Stimulated activated CD8-positive, alpha-beta memory T cell treated with anti-CD3 and anti-CD28 coated beads, Interleukin-15, amount 100 ng/mL, for 4 hours (primary cell): ENCODE measurements at places on chromosomes 16 and 17.

DNA sequence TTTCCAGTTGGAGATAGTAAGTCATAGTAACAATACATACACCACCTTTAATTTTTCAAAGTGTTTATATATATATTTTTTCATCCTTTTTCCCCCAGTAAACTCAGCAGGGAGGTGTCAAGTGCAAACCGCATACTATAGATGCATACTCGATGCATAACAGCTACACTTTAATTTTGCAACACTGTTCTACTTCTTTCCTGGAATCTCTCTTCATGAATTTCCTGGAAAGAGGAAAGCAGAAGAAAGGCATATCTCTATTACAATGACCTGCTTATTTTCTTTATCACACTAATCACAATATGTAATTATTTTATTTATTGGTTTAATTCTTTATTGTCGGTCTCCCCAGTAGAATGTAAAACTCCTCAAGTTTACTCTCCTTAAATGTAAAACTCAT lies 140.0 kb downstream of the SNX11 start:
- no peak for DNase-seq

- DNase-seq: no peak
Measured at GRCh38 chr17:80408872-80409271, 6.1 kb upstream of the ENDOV start.

- no peak for DNase-seq
Measured at GRCh38 chr17:39166437-39167335, 725 bp upstream of the ARL5C start.

GRCh38 chr17:33968350-33969044 lies 286.6 kb upstream of the CCL2 start:
- DNase-seq: no peak

GRCh38 chr17:58246781-58247180 lies 8.4 kb downstream of the LPO start:
- no peak for DNase-seq
